ENCODE measurements at places on chromosomes 11 and 22. TPM values are rescaled to one million over a fixed set of nuclear protein-coding genes. Genes with fewer than 3 reads are reported as not detected.
A peak's percentile ranks its signal among the peaks of the same experiment; 100 is the strongest.

Gene MS4A18
- polyA plus RNA-seq: not detected

Gene OR52N1
- not detected for polyA plus RNA-seq

DNA sequence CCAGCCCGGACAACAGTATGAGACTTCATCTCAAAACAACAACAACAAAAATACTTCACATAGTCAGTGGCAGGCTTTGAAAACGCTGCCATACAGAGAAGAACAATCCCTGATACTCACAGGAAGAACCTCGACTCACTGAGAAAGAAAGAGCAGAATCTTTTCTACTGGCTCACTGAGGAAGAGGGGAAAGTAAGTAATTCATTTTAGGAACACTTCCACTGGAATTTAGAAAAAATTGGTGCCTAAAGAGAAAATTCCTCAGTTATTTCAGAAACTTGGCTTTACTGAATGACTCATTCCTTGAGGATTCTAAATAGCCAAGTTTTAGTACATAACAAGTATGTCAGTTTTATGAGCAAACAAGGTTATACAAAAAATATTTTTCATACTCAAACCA, 12.3 kb downstream of the NARS2 start:
- peak; percentile 75 for DNase-seq

DNA sequence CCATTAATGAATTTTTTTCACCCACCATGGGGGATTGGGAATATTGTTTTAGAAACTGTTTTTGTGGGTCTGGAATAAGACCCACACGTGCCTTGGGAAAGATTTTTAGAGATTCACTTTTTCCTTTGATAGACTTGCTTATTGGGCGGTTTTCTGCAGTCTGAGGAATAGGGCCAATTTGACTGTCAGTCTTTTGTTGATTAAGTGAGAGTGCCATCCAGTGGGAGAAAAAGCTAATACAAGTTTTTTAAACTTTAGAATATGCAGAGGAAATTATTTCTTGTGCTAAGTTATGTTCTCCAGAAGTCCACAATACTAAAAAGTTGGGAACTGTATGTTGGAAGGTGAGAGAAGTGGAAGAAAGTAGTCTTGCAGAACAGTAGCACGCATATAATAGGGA, 56.1 kb downstream of the PRMT3 start:
- peak; percentile 28 for DNase-seq

DNA sequence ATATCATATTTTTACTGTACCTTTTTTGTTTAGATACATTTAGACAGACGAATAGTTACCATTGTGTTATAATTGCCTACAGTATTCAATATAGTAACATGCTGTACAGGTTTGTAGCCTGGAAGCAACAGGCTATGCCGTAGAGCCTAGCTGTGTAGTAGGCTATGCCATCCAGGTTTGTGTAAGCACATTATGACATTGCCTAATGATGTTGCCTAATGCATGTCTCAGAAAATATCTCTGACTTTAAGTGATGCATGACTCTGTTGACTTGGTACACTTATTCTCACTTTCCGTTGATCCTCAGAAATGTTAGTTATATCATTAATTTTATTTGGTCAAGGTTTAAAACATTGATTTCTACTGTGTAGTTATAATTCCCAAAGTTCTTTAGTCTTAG, 39.9 kb downstream of the OR2AT4 start:
- DNase-seq: no peak

DNA sequence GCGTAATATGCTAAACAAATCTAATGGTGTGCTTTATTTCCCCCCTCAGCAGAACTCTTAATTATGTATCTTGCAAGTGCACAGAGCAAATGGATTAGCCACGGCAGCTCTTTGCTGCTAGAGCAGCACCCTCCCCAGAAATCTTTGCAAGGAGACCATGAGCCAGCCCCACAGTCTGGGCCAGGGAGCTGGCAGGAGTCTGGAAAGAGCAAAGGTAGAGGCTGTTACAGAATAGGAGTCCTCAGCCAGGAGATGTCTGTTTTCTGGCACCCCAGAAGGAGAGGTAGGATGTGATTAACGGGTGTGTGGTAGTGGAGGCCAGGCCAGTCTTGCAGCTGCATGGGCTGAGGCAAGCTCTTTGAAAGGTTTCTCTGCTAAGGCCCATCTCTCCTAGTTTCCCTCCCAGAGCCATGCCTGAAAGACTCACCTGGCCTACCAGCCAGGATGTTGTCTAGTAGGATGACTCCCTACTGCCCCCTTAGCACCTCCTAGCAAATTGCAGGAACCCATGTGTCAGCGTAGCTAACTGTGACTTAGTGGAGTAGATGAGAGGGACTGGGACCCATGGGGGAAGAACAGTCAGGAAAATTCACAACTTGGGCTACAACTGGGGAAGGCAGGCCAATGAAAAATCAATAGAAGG, 557.2 kb downstream of the BUD13 start:
- DNase-seq: no peak

- peak; percentile 82 for DNase-seq
Measured at GRCh38 chr11:28009388-28009787, 98.6 kb downstream of the KIF18A start.

GRCh38 chr11:843818-844692, 1.4 kb downstream of the TSPAN4 start:
- peak; percentile 90 for DNase-seq
